CD4-positive, alpha-beta memory T cell (primary cell): ENCODE measurements at places on chromosomes 12 and 14. TPM values are rescaled to one million over a fixed set of nuclear protein-coding genes. Genes with fewer than 3 reads are reported as not detected.
A peak's percentile ranks its signal among the peaks of the same experiment; 100 is the strongest.

GRCh38 chr12:119938049-119938667 is 50.9 kb upstream of the BICDL1 start:
- peak; percentile 62 for DNase-seq
- no peak overlapping the region for H3K4me3 ChIP-seq
- H3K27me3 ChIP-seq = no peaks in the 10 kb centered on the region
- no peaks in the 10 kb centered on the region for H3K4me1 ChIP-seq

DNA sequence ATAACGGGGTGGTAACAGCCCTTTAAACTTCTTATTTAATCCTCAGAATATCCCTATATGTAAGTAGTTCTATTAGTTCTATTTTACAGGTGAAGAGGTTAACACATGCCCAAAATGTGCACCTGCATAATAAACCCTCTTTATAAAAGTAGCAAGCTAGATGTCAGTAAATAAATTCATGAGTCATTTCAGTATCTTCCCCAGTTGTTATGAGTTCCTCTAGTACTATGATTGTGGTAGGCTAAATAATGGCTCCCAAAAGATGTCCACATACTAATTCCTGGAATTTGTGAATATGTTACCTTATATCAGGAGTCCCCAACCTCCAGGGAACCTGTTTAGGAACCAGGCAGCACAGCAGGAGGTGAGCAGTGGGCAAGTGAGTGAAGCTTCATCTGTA is 106.5 kb downstream of the TMTC3 start:
- H3K4me3 ChIP-seq = no peak overlapping the region
- H3K27ac ChIP-seq = no peak overlapping the region
- DNase-seq = no peak
- no peaks in the 10 kb centered on the region for H3K36me3 ChIP-seq
- H3K4me1 ChIP-seq = no peaks in the 10 kb centered on the region

- H3K4me1 ChIP-seq = no peaks in the 10 kb centered on the region
- no peaks in the 10 kb centered on the region for H3K36me3 ChIP-seq
- no peak overlapping the region for H3K27ac ChIP-seq
- no peak for DNase-seq
Observed at GRCh38 chr12:126567016-126567415, 1501.8 kb downstream of the AACS start.

DNA sequence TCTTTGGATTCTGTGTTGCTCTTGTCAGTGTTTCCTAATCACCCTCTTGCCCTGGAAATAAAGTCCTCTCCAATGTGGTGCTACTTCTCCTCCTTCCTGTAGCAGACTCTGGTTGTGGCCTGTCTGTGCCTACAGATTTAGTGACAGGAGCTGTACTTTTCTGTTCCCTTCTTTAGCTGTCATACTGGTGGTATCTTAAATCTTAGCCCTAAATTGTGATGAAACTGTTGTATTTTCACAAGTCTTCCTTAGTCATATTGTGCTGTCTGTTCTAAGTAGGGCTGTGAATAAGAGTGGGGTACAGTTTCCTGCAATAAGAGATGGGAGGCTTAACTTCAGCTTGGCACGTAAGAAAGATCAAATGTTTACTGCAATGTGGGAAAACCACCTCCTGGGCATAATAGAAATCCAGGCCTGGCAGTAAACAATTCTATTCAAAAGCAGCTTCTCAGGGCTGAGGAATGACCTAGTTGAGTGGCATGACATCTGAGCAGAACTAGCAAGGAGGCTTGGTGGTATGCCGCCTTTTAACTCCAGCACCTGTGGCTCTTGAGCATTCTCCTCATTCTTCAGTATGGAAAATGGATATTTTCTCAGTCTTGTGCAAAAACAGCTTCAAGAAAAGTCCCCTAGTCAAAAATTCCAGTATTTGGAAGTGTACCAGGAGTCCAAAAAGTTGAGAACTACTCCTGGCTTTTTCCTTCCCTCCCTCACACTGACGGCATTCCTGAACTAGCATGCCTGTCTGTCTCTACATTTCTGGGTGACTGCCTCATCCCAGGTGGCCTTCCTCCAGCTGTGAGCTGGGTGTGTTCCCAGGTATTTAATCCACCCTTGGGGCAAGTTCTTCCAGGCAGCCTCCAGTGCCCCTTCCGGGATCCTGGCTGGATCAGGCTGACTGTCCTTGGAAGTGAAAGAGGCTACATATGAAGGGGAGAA is 19.5 kb downstream of the ANO6 start:
- H3K27me3 ChIP-seq = no peaks in the 10 kb centered on the region
- no peak for DNase-seq
- no peak overlapping the region for H3K27ac ChIP-seq
- H3K36me3 ChIP-seq = peaks cover 3% of the 10 kb centered on the region
- H3K4me1 ChIP-seq = peaks cover 21% of the 10 kb centered on the region

- no peak for DNase-seq
- H3K4me3 ChIP-seq = no peak overlapping the region
- no peaks in the 10 kb centered on the region for H3K36me3 ChIP-seq
- H3K27ac ChIP-seq = no peak overlapping the region
Observed at GRCh38 chr14:34211732-34212131, 250.3 kb downstream of the SPTSSA start.

- no peaks in the 10 kb centered on the region for H3K36me3 ChIP-seq
- DNase-seq = no peak
- H3K4me3 ChIP-seq = no peak overlapping the region
- H3K27ac ChIP-seq = no peak overlapping the region
- peaks cover 12% of the 10 kb centered on the region for H3K4me1 ChIP-seq
- H3K27me3 ChIP-seq = no peaks in the 10 kb centered on the region
Observed at GRCh38 chr12:92547420-92547819, 155.4 kb upstream of the PLEKHG7 start.

DNA sequence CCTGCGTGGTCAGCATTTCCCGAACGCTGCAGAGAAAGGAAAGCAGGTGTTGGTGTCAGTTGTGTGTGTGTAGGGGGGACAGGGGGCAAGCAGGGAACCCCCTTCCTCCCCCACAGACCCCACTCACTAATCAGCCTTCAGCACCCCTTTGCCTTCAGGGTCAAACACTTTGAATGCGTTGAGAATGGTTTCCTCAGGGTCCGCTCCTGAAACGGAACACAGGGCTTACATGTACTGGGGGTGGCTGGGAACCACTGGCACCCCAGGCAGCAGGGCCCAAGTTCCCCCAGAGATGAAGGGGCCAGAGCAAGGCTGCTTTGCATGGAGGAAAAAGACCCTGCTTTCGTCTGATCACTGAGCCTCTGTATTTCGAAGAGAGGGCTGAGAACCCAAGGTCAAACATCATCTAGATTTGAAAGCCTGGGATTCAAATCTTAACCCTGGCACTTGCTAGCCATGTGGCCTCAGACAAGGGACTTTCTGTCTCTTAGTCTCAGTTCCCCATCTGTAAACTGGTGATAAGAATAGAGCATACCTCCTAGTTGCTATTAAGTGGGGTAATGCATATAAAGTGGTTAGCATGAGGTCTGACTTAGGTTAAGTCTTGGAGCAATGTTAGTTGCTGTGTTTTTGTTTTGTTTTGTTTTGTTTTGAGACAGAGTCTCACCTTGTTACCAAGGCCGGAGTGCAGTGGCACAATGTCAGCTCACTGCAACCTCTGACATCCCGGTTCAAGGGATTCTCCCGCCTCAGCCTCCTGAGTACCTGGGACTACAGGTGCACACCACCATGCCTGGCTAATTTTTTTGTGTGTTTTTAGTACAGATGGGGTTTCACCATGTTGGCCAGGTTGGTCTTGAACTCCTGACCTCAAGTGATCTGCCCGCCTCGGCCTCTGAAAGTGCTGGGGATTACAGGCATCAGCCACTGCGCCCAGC is 7.0 kb downstream of the MYL2 start:
- H3K27me3 ChIP-seq = no peaks in the 10 kb centered on the region
- H3K4me3 ChIP-seq = no peak overlapping the region
- no peaks in the 10 kb centered on the region for H3K4me1 ChIP-seq
- no peak overlapping the region for H3K27ac ChIP-seq

- H3K27ac ChIP-seq = no peak overlapping the region
- no peaks in the 10 kb centered on the region for H3K27me3 ChIP-seq
- no peak overlapping the region for H3K4me3 ChIP-seq
Observed at GRCh38 chr12:116637589-116638150, 78.5 kb downstream of the MAP1LC3B2 start.

- H3K4me1 ChIP-seq = peaks cover 1% of the 10 kb centered on the region
- no peak overlapping the region for H3K27ac ChIP-seq
Observed at GRCh38 chr12:62659453-62660295, 193.0 kb downstream of the MON2 start.

GRCh38 chr12:53048780-53049401 is 974 bp upstream of the TNS2 start:
- no peak for DNase-seq
- H3K27me3 ChIP-seq = no peaks in the 10 kb centered on the region
- peaks cover 21% of the 10 kb centered on the region for H3K4me1 ChIP-seq
- no peak overlapping the region for H3K4me3 ChIP-seq
- H3K27ac ChIP-seq = peak overlapping the region; percentile 62

DNA sequence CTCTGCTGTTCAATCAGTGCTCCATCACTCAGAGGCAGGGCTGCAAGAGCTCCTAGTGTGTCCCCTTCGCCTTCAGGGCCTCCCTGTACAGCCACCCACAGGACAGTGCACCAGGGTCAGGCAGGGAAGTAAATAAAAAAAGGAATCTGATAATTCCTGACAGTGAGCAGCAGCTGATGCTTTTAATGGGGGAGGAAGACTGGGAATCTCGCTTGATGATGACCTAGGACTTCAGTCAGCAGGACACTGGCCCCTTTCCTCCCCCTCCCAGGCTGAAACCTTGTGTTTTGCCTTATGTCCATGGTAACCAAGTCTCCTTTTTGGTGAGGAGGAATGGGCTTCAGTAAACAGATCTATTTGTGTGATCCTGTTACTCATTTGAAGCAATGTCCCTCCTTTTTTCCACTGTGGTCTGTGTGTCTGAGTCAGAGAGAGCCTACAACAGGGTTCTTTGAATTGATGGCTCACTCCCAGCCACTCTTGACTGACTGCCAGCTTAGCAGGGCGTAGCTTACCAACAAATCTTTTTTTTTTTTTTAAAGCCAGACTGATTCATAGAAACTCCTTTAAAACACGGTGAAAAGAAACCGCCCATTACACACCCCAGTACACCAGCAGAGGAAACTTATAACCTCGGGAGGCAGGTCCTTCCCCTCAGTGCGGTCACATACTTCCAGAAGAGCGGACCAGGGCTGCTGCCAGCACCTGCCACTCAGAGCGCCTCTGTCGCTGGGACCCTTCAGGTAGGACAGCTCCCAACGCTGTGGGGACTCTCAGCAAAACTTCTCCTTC is at the start of gene EMP1:
EMP1 (plus strand) TSS at position 597 of the 792 bp plus-strand sequence. CDS start 14,785 bp downstream, outside the sequence.
- no peaks in the 10 kb centered on the region for H3K36me3 ChIP-seq
- H3K4me1 ChIP-seq = peaks cover 19% of the 10 kb centered on the region

- no peak overlapping the region for H3K27ac ChIP-seq
- H3K4me1 ChIP-seq = peaks cover 16% of the 10 kb centered on the region
- H3K4me3 ChIP-seq = no peak overlapping the region
- peaks cover 3% of the 10 kb centered on the region for H3K36me3 ChIP-seq
- H3K27me3 ChIP-seq = no peaks in the 10 kb centered on the region
Observed at GRCh38 chr14:59507752-59508103, 23.4 kb downstream of the JKAMP start.

DNA sequence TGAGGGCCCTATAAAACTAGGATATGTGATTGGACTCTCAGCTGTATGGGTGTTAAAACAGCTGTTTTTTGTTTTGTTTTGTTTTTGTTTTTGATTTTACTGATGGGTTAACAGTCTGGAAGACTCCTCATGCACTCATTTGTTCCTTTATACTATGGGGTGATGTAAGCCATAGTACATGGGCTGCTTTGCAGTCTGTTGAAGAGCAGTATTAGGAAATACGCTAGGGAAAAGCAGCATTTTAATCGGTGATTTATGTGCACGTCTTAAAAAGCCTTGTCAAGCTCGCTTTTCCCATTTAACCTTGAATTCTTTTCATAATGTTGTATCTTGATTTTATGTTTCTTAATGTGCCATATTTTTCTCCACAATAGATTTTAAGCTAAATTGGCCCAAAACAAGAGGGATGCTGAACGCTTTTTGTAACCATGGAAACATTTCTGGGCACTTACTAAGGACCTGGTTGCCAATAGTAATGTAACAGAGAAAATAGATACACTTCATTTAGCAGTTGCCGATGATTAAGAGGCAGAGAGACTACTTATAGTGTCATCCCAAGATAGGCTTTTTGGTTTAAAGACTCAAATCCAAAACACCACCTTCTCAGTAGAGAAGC is 244.0 kb downstream of the SNAPC1 start:
- no peaks in the 10 kb centered on the region for H3K36me3 ChIP-seq
- peaks cover 2% of the 10 kb centered on the region for H3K27me3 ChIP-seq
- no peak for DNase-seq
- no peak overlapping the region for H3K27ac ChIP-seq

GRCh38 chr14:94460631-94461416 is 8.2 kb upstream of the SERPINA11 start:
- no peaks in the 10 kb centered on the region for H3K27me3 ChIP-seq
- H3K36me3 ChIP-seq = no peaks in the 10 kb centered on the region
- H3K4me1 ChIP-seq = no peaks in the 10 kb centered on the region
- no peak overlapping the region for H3K4me3 ChIP-seq

- no peaks in the 10 kb centered on the region for H3K4me1 ChIP-seq
- no peaks in the 10 kb centered on the region for H3K27me3 ChIP-seq
- DNase-seq = no peak
- H3K4me3 ChIP-seq = no peak overlapping the region
- H3K36me3 ChIP-seq = no peaks in the 10 kb centered on the region
- H3K27ac ChIP-seq = no peak overlapping the region
Observed at GRCh38 chr12:39483597-39483996, 40.7 kb upstream of the KIF21A start.

- no peak for DNase-seq
- no peaks in the 10 kb centered on the region for H3K4me1 ChIP-seq
- H3K27ac ChIP-seq = no peak overlapping the region
- H3K27me3 ChIP-seq = no peaks in the 10 kb centered on the region
- H3K36me3 ChIP-seq = no peaks in the 10 kb centered on the region
Observed at GRCh38 chr12:75162845-75163244, 46.8 kb downstream of the KCNC2 start.

DNA sequence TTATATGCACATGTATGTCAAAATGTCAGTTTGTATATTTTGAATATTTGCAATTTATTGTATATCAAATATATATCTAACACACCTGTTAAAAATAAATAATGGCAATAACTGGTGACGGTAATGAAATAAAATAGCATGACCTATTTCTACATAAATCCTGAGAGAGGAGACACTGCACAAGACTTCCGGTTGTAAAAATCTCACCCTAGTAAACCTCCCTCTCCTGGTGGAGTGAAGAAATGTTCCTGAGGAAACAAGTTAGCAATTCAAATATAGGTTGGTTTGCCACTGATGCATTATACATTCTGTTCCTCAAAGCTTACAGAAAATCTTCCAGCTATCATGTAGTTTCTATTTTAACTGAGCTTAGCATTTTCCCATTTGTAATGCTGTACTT is 166.1 kb upstream of the SYT10 start:
- no peaks in the 10 kb centered on the region for H3K4me1 ChIP-seq
- H3K27me3 ChIP-seq = no peaks in the 10 kb centered on the region
- no peak overlapping the region for H3K27ac ChIP-seq
- DNase-seq = no peak

FSCB gene
- not detected for total RNA-seq

NINJ2 gene
- 4.5 TPM for total RNA-seq

PRB2 gene
- total RNA-seq = not detected

AMHR2 gene
- total RNA-seq = not detected

RPL10L gene
- not detected for total RNA-seq

CABP1 gene
- total RNA-seq = not detected

CLEC1A gene
- total RNA-seq = not detected

NAA30 gene
- total RNA-seq = 21.8 TPM

C3AR1 gene
- total RNA-seq = 6.1 TPM

ERBB3 gene
- 5.9 TPM for total RNA-seq

CBLN3 gene
- 3.8 TPM for total RNA-seq

SLC38A1 gene
- 272 TPM for total RNA-seq

TMCC3 gene
- 0.36 TPM for total RNA-seq
